CD4-positive, alpha-beta T cell treated with Interleukin-12 subunit alpha and Interleukin-12 subunit beta, for 1 hour (primary cell): ENCODE measurements at places on chromosomes 3 and 15.

- no peak for DNase-seq
Observed at GRCh38 chr3:151219056-151219455, 16.0 kb upstream of the GPR171 start.

GRCh38 chr3:189233225-189233858, 61.6 kb downstream of the TPRG1 start:
- DNase-seq: peak; percentile 4

GRCh38 chr3:123582315-123582714, 2.5 kb downstream of the HACD2 start:
- no peak for DNase-seq

GRCh38 chr15:100881573-100882336, 2.1 kb downstream of the ALDH1A3 start:
- DNase-seq: no peak

DNA sequence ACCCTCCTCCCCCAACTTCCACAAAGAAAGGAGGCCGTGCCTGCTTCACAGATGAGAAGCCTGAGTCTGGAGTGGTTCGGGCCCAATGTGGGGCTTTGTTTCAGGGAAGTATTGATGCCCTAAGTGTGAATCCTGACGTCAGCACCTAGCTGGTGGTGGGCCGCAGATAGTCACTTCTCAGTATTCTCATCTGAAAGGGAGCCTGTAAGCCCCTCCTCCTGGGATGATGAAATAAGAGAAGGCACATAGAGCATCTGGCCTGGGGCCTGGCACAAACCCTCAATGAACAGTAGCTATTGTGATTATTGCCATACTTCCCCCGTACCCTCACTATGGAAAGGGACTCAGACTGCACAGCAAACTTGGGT, 24.8 kb downstream of the LINGO1 start:
- DNase-seq: no peak

DNA sequence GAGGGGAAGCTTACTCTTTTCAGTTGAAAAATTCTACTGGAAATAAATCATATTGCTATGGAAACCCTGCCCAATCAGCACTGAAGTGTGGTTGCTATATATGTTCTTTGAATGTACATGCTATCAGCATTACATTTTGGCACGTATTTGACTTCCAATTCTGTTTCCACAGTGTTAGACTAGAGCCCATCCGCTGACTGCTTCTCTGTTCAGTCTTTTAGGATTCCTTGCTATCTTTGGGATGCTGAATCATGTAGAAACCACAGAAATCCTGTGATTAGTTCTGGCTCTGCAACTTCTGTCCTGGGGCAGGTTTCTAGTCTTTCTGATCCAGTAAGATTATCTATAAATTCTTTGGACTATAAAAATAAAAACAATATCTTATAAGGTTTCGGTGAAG, 128.2 kb upstream of the SLC7A14 start:
- no peak for DNase-seq

DNA sequence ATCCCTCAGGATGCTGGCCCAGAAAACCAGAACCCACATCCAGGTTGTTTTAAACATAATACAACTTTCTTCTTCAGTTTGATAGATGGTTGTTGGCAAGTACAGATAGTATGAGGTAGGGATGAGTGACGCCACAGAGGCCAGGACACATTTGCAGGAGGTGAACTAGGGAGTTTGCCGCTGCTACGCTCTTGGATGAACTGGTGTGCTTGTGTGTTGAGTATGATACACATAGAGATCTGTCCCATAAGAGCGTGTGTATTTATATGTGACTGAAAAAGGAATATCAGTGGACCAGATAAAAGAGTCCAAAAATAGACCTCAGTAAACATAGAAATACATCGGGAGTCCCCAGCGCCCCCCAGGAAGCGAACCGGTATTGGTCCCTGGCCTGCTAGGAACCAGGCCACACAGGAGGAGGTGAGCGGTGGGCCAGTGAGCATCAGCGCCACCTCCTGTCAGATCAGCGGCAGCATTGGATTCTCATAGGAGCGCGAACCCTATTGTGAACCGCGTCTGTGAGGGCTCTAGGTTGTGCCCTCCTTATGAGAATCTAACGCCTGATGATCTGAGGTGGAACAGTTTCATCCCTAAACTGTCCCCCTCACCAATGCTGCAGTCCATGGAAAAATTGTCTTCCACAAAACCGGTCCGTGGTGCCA, 98.1 kb downstream of the LRRK1 start:
- no peak for DNase-seq

- DNase-seq: peak; percentile 63
Observed at GRCh38 chr3:141011232-141011996, 39.7 kb upstream of the SPSB4 start.

DNA sequence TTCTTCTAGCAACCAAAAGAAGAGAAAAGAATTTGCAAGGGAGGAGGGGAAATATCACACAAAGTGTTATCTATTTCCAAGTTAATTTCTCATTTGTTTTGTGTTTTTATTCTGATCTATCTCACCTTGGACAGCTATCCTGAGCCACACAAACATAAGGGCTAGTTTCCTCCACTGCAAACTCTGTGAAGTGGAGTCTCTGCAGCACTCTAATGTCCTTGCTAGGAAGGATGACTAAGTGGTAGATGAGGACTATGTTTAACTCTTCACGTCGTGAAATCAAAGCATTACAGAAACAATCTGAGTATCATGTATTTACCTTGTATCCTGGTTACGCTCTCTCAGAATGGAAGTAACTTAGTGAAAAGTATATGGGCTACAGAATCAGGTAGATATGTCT, 33.9 kb upstream of the CHRM5 start:
- DNase-seq: no peak

DNA sequence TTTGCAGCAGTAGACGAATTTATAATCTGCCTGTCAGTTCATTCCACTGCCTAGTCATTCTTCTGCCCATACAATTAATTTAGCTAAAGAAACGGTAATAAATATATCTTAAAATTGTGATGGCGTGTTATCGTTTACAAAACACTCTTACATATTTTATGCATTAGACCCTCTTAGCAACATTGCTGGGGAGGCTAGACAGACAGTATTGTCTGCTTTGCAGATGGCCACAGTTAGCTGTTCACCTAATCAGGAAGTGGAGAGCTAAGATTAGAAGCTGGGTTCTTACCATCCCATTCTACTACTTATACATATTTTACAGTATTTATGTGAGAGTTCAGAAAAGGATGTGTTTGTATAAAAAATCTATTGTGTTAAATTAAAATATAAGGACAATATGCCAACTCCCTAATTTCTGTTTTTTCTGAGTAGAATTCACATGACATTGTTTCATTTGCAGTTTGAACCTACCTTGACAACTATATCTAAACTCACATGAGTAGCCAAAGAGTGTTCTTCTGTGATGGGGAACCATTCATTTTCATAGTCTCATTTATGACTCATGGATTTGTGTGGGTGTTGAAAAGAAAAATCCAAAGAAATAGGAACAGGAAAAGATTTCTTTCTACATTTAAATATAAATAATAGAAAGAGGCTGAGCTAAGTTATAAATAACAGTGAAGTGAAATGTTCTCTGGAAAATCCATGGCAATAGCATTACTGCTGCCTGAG, 41.7 kb upstream of the C3orf80 start:
- no peak for DNase-seq

- peak; percentile 33 for DNase-seq
Observed at GRCh38 chr15:90002428-90002844, 1.3 kb downstream of the ZNF710 start.

- no peak for DNase-seq
Observed at GRCh38 chr3:166613365-166613764, 766.7 kb downstream of the ZBBX start.

GRCh38 chr3:40915346-40915865, 283.9 kb upstream of the CTNNB1 start:
- DNase-seq: no peak

GRCh38 chr15:41773332-41773728, 954 bp upstream of the MAPKBP1 start:
- no peak for DNase-seq

DNA sequence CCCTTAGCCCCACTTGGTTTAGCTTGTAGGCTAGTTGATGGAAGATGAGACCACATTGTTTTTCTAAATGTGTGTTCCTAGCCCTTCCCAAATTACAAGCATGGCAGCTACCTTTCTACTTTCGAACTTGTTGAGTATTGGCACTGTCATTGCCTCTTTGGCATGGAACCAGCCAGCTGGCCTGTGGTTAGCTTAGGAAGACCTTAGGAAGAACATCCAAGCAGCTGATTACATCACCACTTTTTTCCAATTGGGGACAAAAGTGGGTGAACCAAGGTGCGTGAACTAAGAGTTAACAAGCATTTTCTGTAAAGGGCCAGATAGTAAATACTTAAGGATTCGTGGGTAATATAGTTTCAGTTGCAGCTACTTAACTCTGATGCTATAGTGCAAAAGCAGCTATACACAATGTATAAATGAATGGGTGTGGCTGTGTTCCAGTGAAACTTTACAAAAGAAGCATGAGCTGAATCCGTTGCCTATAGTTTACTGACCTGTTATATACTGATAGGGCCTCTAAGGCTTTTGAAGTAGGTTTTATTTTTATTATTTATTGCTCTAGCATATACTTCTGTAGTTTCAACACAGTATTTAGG, 8.5 kb downstream of the KLHL18 start:
- no peak for DNase-seq

- no peak for DNase-seq
Observed at GRCh38 chr15:68561171-68561900, 17.5 kb upstream of the CORO2B start.

- no peak for DNase-seq
Observed at GRCh38 chr3:115095236-115095635, 51.9 kb downstream of the ZBTB20 start.

DNA sequence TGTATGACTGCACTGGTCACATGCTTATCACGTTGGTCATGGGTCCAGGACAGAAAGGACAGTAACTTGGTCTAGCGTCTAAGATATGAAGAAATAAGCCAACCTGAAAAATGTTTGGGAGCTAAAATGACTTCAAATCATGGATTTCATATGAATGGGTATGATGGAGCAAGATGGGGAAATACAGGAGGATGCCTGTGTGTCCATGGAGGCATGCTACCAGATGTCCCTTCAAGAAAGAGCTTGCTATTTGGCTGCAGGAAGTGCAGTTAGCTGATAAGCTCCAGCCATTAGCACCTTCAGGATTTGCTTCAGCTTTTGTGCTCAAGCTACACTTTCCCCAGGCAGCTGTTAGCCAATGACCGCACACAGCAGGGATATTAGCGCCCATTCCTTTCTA, 164.6 kb upstream of the THBS1 start:
- no peak for DNase-seq

DNA sequence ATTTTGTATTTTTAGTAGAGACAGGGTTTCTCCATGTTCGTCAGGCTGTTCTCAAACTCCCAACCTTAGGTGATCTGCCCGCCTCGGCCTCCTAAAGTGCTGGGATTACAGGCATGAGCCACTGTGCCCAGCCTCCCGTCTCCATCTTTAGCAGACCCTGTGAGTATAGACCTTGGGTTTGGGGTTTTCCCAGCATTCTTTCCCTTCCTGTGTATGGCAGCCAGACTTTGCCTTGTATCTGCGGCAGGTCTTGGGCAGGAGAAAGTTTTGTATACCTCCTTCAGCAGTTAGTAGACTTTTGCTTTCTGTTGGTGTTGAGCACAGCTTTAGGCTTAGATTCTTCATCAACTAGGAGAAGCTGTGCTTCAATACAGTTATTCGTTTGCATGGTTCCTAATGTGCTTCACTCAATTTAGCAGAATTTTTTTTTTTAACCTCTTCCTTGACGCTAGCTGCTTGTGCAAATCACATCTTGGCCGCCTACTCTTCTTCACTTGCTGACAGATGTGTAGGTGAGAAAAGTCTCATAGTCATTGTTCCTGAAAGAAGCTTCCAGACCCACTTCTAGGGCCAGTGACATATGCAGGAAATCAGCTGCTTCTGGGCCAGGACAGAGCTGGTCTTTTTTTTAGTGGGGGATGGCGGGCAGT, 38.4 kb downstream of the MAP2K1 start:
- no peak for DNase-seq

DNA sequence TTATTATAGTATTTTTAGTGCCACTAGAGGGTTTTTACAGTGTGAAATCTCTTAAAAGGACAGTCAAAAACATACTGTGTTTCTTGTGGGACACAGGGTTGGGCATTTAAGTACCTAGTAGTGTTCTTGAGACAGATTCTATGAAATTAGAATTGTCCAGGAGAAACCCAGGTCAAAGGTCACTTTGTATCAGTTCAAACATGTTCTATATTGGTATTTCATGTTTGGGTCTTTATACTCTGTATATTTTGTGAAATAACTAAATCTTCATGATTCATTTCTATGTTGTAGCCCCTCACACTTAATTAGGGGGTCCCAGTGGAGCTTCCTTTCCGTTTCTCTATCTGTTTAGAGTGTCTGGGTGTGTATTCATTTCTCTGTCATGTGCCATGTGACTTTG, 171.6 kb downstream of the PTPRG start:
- no peak for DNase-seq

DNA sequence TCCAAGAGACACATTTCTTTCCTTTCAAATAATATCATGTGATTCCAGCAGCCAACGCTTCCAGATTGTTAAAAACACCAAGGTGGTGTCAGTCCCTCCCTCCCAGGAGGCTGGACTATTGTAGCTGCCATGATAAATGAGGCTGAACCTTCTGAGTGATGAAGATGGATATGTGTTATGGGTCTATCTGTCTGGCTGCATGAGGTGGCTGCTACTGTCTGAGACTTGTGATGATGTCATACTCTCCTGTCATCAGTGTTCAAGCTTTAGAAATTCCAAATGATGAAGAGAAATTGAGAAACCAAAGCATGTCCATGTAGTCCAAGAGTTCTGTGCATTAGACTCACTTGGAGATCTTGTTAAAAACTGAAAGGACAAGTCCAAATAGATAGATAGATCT, 683.0 kb downstream of the NTRK3 start:
- DNase-seq: no peak

DNA sequence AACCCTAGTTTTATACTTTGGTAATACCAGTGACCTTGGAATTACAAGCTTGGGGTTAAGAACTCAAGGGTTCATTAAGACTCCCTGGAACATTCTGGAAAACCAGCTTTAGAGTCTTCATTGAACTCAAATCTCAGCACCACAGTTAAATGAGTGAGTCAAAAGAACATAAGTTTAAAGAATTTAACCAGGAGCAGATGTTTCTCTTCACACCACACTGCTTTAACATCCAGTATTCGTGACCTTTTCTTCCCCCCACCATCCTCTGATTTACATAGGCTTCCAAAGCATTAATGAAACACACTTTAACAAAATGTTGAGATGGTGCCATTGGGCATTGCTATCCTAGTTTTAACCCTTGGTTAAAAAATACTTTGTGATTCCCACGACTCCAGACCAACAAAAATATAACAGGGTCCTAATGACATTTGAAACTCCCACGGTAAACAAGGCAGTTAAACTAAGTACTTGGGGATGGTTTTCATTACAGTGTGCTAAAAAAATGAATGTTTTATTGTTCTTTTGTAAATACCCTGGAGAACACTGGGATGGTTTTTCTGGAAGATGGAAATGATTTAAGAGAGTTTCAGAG, 123.9 kb downstream of the OXNAD1 start:
- DNase-seq: no peak

- DNase-seq: no peak
Observed at GRCh38 chr15:78407608-78408354, 30.2 kb upstream of the IREB2 start.

DNA sequence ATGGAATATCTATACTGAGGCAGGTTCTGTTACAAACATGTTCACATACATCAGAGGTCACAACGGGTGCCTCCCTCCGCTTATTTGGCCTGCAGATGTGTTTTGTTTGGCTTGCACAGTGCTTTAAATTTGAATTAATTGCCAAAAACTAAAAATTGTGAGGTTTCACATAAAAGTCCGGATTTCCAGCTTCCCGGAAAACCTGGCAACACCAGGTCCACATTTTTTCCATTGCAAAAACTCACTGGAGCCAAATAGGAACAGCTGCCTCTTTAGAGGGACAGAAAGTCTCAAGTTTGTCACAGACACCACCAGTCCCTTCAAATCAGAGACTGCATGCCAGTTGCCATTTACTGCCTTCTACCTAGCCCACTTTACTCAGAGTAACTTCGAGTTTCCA, 205.9 kb upstream of the MDFIC2 start:
- DNase-seq: no peak
